Right cardiac atrium (tissue), 5 donors: ENCODE measurements at places on chromosomes 11 and 22. TPM values are rescaled to one million over a fixed set of nuclear protein-coding genes. Genes with fewer than 3 reads are reported as not detected.
A peak's percentile ranks its signal among the peaks of the same experiment; 100 is the strongest.

DNA sequence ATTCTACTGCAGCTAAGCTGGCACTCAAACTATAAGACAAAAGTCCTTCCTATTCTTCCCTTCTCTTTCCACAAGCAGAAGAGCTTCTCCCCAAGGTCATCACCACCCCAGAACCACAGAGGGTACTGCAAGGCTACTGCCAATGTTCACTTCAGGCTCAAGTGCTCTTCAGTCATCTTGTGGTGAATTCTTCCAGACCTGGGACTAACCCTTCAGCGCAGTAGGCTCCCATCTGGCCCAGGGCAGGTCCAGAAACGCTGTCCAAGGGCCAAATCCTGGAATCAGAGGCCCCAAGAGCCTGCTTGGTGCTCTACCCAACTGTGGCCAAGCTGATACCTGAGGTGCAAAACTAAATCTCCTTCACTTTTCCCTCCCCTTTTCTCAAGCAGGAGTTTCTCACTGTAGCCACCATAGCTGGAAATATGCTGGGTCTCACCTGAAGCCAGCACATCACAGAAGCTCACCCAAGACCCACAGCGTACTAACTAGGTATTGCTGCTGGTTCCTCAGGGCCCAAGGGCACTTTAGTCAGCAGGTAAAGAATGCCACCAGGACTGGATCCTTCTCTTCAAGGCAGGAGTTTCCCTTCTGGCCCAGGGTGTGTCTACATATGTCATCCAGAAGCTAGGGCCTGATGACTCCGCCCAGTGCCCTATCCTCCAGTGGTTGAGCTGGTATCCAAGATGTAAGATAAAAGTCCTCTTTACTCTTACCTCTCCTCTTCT is 27.8 kb downstream of the FCHSD2 start:
- DNase-seq, result no peak

Gene TSGA10IP
- not detected for total RNA-seq

DNA sequence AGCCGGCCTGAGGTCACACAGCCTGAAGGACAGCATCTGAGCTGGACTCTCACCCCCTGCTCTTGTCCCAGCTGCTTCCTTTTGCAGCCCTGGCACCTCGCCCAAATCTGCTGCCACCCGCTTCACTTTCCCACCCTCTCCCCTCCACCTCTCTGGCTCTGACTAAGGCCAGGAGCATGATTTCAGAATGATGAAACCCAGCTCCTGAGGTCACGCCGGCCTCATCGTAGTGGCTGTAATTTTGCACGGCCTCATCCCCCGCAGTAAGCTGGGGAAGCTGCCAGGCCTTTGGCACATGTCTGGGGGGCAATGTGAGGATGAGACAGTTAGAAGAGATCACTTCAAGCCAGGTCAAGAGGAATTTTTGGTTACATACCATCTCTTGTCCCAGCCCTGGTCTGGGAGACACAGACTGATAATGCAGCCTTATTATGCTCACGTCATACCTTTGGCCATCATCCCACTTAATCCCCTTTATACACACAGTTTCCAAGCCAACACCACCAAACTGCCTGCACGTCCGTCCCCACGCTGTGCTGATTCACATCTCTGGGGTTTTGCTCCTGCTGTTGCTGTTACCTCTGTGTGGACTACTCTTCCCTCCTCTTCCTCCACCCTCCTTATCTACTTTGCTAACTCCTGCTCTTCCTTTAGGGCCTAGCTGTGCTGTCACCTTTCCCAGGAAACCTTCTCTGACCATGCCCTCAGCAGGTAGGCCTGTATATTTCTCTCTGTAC is 58.1 kb downstream of the CHRDL2 start:
- DNase-seq, result peak; percentile 89

GRCh38 chr11:109641549-109641948 is 219.6 kb downstream of the C11orf87 start:
- DNase-seq, result no peak

GRCh38 chr11:28461338-28461737 is 353.1 kb downstream of the METTL15 start:
- no peak for DNase-seq

Gene ZNF280A
- not detected for total RNA-seq

DNA sequence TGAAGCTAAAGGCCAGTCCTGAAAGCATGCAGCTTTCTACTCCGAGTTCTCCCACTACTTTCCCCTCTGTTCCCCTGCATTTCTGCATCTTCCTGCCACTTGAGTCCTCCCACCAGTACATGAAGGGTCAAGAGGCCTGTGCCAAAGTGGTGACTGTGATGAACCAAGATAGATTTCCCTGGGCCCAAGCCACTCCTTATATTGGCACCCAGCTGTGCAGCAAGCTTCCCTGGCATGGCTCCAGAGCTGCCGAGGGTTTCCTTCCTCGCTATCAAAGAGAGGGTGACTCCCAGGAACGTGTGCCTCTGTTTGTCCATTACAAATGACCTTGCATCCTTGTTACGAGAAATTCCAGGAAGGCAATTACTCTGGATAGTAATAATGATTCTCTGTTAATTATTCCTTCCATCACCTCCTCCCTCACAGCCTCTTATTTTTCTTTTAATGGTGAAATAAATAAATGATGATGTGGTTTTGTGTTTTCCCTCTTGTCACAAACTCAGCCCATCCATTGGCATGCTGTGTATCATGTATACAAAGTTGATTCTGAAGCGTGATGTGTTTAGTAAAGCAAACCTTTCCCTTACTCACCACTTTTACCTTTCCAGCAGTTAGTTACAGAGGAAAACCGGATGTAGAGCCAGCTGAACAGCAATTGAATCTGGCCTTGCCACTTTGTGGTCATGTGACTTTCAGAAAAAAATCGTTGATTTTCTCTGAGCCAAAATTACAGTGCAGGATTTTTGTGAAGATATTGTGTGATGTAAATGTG is 8.3 kb downstream of the SRSF8 start:
- DNase-seq, result peak; percentile 87

DNA sequence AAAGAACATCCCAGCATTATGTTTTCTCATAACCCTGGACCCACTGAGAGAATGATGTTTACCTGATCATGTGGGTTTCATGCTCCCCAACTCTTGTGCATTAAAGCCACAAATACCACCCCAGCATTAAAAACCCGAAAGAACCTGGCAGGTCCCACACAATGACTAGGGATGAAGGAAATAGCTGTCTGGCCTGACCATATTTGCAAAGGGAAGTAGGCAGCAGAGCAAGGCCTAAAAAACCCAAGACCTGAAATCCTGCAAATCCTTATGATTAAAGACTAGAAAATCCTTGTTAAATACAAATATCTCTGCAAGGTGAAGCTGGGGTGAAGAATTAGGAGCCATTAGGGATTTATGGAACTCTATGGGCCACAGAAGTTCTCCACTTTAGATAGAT is 23.7 kb downstream of the PAK1 start:
- no peak for DNase-seq

DNA sequence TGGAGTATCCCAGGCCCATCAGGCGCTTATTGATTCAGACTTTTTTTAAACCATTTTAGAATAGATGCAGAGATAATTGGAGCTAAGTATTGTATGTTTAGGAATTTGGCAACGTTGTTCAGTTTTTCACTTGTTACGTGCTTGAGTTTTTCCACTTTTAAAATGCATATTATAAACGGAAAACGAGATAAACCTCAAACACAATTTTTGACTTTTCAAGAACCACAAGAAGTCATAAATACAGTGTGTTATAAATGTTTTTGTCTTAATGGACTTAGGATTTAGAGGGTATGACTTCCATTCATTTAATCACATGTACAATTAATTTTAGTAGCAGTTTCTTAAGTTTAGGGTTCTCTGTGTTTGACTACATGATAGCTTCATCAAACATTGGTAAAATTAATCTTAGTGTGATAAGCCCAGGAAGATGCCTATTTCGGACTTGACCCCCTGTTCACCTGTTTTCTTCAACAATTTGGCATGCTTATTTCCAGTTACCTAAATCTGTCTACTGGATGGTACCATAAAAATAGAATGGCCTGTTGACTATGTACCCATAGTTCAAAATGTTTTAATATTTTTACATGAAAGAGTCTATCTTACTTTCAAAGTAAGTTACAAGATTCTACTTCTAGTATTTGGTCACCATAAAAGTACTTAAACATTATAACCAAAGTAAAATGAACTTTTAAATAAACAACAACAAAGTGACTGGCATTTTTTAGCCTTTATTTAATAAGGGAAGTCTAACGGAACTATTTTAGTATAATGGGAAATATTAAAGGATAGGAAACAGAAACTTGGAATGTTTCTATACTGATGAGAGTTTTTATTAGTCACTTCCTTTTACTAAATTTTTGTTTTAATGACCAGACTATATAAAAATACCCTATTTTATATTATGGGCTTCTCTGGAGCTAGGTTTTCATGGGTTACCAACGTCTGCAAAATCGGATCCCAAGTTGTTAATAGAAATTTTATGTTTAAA is 1.4 kb downstream of the ZC3H12C start:
- no peak for DNase-seq

Gene MPZL3
- 1.3 TPM for total RNA-seq

DNA sequence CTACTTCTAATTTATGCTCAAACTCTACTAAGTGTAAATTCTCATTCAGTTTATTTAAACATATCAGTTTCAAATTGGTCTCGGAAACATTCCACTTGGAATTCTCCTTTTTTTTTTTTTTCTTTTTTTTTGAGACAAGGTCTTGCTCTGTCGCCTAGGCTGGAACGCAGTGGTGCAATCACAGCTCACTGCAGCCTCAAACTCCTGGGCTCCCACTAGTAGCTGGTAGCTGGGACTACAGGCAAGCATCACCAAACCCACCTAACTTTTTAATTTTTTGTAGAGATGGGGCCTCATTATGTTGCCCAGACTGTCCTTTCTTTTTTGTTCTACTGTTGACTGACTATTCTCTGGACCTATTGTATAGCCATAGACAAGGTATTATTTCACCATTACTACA is 33.3 kb upstream of the CCDC81 start:
- no peak for DNase-seq

GRCh38 chr11:133916784-133917440 is 39.9 kb downstream of the IGSF9B start:
- DNase-seq, result no peak

- no peak for DNase-seq
Observed at GRCh38 chr22:24108073-24108472, 73.2 kb upstream of the SUSD2 start.

- peak; percentile 70 for DNase-seq
Observed at GRCh38 chr22:33271390-33272161, 213.4 kb upstream of the SYN3 start.

Gene OR8G1
- total RNA-seq, result not detected

DNA sequence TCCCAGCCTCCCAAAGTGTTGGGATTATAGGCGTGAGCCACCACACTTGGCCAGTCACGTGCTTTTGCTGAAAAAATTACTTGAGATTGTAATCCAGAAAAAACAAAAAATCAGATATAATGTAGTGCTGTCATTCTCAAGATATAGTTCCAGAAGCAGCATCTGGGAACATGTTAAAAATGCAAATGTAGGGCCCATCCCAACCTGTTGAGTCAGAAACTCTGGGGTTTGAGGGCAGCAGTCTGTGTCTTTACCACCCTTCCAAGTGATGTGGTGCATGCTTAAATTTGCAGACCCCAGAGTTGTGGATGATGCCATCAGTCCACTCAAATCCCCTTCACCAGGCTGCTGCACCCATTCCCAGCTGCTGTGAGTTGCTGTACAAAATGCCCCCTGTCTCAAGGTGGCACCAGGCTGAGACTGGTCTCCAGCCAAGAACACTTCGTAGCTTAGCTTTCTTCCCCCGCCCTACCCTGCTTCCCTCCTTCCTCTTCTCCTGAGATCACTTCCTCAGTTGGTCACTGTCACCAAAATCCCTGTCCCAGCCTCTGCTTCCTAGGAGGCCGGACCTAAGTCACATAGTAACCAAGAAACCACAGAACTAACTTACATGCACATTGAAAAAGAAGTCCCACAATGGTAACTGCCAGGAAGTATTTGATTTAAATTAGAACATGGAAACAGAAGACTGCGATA is 18.2 kb upstream of the ARRB1 start:
- DNase-seq, result no peak

DNA sequence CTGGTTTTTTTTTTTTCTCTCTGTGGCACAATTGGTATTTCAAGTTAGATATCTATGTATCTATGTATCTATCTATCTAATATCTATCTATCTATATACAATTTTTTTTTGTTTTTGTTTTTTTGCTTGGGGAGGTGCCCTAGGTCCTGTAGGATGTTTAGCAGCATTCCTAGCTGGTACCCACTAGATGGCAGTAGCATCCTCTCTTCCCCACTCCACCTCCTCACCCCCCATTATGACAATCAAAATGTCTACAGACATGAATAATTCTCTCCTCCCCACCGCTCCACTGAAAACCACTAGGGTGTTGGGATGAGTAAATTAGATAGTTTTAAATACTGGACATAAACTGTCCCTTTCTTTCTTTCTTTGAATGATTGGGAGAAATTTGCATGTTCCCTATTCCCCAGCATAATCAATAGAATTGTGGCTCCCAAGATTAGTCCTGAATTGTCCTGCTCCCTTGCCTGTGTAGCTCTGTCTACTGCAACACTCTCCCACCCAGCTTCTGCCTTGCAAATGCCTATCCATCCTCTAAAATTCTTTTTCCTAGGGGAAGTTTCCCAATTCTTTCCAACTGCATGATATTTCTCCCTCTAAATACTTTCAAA is 1152.4 kb downstream of the LRRC4C start:
- no peak for DNase-seq

DNA sequence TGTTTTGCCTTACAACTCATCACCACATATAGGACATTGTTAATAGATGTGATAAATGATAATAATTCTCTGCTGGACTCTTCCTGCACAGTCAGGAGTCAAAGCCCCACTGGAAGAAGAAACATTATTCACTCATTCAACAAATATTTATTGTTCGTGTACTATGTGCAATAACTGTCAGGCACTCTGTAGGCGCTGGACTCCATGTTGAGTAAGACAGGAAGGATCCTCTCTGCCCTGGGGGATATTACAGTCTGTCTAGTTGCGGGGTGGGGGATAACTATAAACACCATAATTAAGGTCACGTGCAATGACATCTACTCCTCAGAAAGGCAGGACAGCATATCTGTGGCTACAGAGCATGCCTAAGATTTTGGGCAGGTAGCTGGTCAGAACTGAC is 281.1 kb downstream of the FAT3 start:
- no peak for DNase-seq

DNA sequence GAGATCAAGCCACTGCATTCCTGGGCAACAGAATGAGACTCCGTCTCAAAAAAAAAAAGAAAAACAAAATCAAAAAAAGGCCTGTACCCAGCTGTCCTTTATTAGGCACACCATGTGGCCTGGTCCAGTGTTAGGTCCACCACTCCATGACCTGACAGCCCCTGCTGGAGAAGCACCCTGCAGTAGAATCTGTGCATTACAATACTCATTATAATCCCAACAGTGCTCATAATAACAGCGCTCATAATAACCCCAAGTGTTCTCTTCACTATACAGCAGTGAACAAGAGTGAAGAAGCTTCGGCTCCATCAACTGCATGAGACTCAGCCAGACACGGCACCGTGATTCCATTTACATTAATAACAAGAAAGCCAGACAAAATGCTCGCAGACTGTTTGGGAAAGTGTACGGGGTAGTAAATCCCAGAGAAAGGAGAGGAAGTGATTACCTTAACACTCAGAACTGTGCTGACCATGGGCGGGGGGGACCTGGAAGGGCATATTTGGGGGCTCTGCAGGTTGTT is 8.9 kb upstream of the EHD1 start:
- DNase-seq, result no peak

Gene OR52K1
- not detected for total RNA-seq
